ENCODE measurements at places on chromosomes 11 and 22.

DNA sequence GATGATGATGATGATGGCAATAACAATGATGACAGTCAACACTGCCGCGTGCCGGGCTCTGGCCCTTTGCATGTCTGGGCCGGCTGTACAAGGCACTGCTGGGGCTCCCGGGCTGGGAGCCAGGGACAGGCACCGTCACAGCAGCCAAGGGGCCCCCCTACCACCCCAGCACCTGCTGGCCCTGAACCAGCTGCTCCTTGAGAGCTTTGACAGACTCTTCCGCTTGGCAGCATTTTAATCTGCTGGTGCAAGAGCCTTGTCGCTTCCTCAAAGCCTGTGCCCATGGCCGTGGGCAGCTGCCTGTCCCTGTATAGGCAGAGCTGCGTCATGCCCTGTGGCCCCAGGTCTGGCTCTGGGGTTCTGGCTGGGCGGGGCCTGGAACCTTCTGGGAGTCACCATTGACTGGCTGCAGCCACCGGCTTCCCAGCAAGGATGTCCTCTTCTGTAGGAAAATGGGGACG lies 12.9 kb upstream of the MUC6 start:
- DNase-seq = no peak

- DNase-seq = no peak
Observed at GRCh38 chr11:105612771-105613170, 2.9 kb downstream of the GRIA4 start.

GRCh38 chr22:19666673-19667593 lies 47.4 kb upstream of the SEPTIN5 start:
- no peak for DNase-seq

DNA sequence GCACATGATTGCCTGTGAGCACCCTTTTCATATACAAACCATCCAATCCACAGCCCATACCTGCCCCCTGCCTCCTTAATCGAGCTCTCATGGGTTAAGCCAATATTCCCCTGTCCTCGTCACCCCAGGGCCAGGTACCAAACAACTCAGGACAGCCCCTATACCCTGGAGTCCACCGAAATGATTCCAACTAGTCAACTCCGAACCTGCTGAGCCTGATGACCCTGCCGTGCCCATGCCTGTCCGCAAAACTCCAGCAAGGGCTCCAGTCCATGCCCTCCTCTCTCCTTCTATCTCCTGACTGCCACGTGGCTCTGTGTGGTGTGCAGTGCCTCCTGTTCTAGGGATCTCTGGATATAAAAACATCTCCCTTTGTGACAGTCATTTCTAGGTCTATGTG lies 35.5 kb upstream of the SYT13 start:
- DNase-seq = no peak

- no peak for DNase-seq
Observed at GRCh38 chr11:19753451-19754106, 40.9 kb downstream of the NAV2 start.

DNA sequence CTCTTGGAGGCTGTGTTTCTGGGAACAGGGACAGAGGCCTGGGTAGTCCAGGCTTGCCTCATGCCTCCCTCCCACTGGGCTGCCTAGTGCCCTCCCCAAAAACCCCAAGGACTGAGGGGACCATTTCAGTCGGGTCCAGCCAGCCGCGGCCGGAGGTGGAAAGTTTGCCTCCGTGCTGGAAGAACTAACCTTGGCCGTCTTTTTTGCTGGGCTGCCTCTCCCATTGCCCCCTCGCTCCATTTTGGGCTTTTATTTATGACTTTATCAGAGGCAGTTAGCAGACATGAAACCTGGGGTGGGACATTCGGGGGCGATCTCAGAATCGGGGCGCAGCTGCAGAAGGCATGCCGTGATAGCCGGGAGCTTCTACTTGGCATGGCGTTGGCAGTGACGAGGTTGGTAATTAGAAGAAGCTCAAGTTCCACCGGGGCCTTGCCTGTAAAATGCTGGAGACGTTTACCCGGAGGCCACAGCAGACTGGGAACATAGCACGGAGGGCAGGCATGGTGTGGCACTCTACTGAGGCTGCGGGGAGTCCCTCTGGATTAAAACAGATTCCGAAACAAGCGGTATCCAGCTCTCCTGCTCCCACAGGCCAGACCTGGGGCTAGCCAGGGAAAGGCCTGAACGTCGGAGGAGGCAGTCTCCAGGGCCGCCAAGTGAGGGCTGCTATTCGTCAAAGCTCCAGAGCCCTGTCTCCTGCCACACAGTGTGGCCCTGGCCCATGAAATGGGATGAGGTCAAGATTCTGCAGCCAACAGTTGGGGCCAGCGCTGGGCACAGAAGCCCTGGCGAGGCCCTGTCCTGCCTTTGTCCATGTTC lies 76.4 kb upstream of the PPARA start:
- no peak for DNase-seq

- DNase-seq = no peak
Observed at GRCh38 chr11:100760744-100761143, 73.7 kb downstream of the ARHGAP42 start.

- DNase-seq = no peak
Observed at GRCh38 chr11:113398669-113399430, 11.3 kb downstream of the ANKK1 start.

DNA sequence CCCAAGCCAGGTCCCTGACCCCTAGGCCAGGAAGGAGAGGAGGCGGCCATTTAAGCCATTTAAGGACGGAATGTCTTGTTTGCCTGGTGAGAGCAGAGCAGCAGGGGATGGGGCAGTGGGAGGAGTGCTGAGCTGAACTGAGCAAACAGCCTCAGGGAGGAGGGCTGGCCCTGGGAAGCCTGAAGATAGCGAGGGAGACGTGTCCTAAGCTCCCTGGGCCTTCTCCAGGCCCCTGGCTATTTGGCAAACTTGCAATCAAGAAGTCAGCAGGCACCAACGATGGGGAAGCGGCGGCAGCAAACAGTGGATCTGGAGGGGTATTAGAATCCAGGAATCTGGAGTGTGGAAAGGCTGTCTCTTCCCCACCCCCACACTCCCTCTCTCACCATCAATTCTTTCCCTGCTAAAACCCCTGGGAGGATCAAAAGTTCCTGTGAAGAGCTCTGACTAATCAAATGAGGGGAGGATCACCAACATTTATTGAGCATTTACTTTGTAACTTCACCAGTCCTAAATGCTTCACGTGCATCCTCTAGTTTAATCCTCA lies 8.8 kb downstream of the BCL9L start:
- no peak for DNase-seq

DNA sequence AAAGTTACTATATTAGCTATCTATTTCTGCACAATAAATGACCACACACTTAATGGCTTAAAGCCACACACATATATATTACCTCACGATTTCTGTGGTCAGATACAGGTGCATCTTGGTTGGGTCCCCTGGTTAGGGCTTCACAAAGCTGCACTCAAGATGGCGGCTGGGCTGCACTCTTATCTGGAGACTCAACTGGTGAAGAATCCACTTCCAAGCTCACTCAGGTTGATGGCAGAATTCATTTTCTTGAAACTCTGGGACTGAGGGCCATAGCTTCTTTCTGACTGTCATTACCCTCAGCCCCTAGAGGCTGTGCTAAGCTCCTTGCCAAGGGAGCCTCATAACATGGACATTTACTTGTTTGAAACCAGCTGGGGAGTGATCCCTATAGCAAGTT lies 5.1 kb upstream of the MS4A10 start:
- no peak for DNase-seq

GRCh38 chr11:8252946-8253345 lies 10.7 kb downstream of the LMO1 start:
- no peak for DNase-seq

GRCh38 chr22:37421468-37421877 lies 5.8 kb downstream of the ELFN2 start:
- DNase-seq = no peak

DNA sequence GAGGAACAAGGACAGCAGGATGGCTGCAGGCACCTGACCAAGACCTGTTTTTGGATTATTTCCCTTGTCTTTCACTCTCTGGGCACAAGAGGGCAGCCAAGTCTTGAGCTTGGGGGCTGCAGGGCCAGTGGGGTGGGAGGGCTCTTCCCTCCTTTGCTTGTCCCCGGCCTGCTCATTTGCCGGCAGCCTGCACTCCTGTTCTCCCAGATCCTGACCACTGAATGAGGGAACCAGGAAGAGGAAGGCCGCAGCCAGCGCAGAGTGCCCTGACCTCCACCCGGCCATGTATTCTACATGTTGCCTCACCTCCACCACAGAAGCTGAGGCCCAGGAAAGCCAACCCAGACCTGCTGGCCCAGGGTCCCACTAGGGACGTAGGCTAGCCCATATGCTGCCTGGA lies 15.5 kb upstream of the NNMT start:
- DNase-seq = peak; percentile 41

DNA sequence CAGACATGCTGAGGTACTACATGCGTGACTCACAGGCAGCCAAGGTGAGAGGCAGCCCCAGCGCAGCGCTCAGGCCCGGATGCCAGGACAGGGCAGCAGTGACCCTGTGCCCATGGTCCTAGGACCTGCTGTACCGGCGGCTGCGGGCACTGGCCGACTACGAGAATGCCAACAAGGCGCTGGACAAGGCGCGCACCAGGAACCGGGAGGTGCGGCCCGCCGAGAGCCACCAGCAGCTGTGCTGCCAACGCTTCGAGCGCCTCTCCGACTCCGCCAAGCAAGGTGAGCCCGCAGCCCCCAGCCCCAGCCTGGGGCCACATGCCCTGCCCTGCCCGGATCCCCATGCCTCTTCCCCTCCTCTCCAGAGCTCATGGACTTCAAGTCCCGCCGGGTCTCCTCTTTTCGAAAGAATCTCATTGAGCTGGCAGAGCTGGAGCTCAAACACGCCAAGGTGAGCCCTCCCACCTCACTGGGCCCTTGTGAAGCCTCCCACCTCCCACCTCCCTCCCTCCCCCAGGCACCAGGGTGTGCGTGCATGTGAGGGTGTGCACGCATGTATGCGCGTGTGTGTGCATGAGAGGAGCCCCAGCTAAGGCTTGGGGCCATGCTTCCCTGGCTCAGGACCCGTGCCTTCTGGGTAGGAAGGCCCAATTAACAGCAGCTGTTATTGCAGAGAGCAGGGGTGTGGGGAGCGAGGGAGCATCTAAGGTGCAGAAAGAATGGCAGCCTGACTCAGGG lies 5.3 kb downstream of the CFL1 start:
- no peak for DNase-seq

GRCh38 chr22:42868751-42869251 lies 11.7 kb upstream of the ARFGAP3 start:
- no peak for DNase-seq

DNA sequence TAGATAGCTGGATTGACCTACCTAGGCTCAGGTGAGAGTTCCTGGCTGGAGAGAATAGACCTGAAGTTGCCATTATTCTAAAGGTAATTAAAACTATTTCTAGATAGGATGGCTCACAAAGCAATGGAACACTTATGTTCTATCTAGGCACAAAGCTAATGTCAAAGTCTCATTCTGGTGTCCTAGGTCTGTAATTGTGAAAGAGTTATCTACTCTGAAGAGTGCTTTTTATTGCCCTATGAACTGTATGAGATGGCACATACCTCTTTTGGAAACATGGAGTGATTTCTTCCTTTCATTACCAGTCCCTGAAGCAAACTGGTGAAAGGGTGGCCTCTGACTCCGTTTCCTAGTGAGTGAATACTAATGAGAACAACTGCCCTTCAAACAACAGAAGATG lies 80.3 kb downstream of the MTNR1B start:
- DNase-seq = no peak

GRCh38 chr11:79050786-79051185 lies 390.0 kb downstream of the TENM4 start:
- DNase-seq = no peak

DNA sequence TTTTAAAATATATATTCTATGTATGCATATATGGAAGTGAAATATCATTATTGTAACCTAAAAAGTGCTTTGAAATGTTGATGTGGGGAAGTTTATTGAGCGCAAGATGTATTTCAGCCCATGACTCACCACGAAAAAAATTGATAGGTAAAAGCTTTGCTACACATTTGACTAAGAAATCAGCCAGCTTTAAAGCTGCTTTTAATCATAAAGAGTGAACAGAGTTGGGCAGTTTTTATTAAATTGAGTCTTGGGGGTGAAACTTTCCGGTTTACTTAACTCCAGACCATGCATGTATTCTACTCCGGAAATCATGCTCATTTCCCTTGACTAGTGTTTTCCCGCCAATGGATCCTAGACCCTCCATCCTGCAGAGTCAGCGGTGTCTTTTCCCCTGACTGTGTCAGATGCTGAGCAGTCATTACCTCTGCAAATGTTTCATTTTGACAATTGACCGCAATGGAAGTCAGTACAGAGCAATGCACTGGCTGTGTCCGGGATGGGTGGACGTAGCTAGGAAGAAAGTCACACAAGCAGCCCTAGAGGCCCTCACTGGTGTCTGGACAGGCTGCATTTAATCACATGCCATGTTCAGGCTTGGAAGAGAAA lies 47.2 kb upstream of the MPEG1 start:
- DNase-seq = no peak

DNA sequence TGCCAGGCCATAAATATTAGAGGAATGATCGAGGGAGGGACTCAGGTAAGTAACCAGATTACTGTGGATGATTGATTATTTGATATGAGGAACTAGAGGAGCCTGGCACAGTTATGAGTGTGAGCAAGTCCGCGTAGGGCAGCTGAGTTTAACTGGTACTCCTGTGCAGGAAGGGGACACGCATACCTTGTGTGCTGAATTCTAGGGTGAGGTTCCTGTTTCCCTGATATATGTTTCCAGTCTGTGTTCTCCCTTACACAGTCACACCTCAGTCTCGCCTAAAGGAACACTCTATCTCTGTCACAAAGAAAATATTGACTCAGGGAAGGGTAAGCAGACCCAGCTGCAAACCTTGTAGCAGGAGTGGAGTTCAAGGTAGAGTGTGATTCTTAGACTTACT lies 17.4 kb downstream of the SGSM3 start:
- no peak for DNase-seq

DNA sequence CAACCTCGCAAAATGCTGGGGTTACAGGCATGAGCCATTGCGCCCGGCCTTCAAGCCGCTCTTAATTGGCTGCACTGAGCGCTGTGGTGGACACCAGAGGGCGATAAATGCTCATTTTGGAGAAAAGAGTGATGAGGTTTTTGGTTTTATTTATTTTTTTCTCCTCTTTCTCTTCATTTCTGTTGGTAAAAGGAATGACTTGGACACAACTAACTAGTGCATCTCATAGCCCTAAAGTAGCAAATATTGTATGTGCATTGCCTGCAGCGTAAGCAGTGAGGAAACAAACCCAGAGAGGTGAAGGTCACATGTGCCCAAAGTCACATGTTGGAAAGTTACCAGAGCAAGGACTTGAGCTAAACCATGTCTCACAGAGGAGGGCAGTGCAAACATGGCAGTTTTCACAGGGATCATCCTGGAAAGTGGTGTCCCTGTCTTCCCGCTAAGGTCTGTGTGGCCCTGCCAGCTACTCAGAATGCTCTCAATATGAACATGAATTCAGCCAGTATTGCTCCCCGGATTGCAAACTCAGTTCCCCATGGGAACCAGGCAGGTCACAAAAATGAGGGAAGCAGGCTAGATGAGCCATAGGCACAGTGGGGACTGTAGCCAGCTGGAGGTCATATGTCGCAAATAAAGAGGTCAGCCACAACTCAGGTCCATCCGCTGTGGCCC lies 8.6 kb upstream of the CD82 start:
- DNase-seq = no peak

- no peak for DNase-seq
Observed at GRCh38 chr22:50516068-50516467, 8.0 kb downstream of the NCAPH2 start.

- DNase-seq = no peak
Observed at GRCh38 chr11:86275493-86276370, 26.3 kb upstream of the HIKESHI start.
